LNCaP clone FGC (cell line): ENCODE measurements at places on chromosomes 13 and 19.

GRCh38 chr19:41352609-41353465 lies 885 bp downstream of the TGFB1 start:
- DNase-seq = no peak

GRCh38 chr13:52029569-52029968 lies 5.1 kb downstream of the UTP14C start:
- no peak for DNase-seq

DNA sequence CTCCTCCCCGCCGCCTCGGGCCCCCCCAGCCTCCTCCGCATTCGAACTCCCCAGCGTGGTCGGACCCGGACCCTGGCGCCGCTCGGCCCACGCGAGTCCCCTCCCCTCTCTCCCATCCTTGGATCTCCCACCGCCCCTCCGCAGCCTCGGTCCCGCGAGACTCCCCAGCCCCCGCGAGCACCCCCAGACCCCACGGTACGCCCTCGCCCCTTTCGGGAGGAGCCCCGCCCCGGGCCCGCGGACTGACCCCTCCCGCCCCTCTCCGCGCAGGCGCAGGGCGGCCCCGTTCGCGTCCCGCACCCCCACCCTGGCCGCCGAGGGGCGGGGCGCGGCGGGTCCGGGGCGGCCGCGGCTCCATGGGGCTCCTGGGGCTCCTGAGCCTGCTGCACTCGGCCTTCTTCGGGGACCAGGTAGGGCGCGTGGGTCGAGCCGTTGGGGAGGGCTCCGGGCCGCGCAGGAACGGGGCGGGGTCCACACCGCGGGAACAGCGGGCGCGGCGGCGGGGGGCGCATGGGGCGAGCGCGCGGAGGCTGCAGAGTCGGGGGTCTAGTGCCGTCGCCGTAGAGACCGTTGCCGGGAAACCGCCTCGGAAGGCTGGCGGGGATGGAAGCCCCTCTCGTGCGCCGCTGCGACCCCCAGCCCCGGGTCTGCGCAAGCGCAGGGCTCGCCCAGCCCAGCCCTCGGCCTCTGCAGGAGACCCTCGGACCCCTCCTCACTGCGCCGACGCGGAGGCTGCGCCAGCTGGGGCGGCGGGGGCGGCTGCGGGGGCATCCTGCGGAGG lies 3.8 kb upstream of the APC2 start:
- no peak for DNase-seq

DNA sequence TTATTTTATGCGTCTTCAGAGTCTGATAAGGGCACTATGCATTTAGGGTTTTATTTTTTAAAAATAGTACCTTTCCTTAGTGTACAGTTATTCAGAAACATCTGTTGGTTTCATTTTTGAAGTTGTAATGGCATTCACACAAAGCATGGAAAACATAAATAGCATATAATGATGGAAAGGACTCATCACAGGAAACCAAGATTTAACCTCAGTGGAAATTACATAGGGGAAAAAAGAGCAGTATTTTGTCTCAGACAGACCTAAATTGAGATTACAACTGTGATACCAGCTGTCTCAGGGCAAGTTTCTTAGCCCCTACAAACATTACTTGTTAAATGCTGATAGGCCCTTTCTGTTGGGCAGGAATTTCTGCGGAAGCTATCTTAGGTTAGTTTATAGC lies 57.2 kb downstream of the NHLRC3 start:
- no peak for DNase-seq

DNA sequence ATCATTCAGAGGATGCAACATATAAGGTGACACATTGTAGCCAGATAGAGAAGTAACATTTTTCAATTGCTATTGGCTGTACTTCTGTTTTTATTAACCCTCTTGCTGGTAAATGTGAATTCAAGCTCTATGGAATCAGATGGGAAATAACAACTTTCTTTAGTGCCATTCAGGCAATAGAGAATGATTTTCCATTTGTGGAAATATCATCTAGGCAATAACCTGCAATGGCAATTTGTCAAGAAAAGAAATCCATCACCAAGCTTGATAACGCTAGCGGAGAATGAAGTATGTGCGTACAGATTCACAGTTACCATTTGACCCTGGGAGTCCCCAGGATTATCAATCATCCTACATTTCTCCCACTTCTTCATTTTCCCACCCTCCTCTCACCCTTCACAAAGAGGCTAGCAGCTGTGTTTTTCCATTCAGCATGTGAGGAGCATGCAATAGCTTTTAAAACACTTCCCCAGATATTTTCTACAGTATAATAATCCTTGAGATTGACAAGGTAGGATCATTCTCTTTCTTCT lies 569.7 kb upstream of the KLF12 start:
- DNase-seq = no peak

DNA sequence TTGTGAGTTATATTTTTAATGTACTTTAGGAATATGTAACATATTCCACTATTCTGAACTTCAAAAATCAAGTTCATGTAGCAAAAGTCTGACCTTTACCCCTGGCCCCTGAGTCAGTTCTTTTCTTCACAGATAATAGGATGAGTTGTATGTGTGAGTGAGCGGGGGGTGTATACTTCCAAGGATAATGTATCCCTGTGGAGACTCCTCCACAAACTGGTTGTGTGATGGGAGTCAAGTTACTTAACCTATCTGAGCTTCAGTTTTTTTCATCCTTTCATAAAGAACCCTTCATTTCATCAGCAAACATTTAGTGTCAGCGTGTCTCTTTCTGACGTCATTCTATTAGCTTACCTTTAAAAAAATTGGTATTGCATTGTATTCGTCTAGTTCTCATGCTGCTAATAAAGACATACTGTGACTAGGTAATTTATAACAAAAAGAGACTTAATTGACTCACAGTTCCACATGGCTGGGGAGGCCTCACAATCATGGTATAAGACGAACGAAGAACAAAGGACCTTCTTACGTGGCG lies 288.1 kb upstream of the GPC6 start:
- no peak for DNase-seq

GRCh38 chr19:34853369-34853768 lies 73.3 kb upstream of the ZNF30 start:
- DNase-seq = no peak

DNA sequence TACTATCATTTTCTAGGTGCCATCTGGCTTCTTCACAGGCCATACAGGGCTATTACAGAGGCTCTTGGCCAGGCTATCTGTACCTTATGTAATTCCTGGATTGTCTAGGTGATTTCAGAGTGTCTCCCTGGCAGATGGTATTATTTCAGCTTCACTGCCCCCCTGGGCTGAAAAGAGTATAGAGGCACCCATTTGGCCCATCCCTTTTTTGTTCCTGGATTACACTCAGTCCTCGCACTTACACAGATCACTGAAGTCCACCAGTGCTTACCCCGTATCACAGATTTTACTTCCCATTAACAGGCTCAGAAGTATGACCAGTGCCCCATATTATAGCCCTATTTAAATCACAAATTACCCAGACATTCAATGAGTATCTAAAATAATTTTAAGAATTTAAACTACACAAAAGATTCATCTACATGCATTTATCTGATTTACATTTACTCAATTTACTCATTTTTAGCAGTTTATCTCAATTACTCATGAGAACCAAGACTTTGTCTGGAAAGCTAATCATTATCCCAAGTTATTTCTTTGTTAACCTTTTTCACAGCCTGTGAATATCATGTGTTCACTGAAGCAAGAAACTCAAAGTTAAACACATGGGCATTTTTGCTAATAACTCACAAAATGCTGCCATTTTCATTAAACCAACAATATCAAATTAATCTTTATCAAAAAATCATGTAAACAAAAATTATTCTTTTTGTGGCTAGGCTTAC lies 121.0 kb downstream of the PCDH20 start:
- DNase-seq = no peak

GRCh38 chr13:102017248-102017647 lies 384.6 kb downstream of the FGF14 start:
- DNase-seq = no peak

DNA sequence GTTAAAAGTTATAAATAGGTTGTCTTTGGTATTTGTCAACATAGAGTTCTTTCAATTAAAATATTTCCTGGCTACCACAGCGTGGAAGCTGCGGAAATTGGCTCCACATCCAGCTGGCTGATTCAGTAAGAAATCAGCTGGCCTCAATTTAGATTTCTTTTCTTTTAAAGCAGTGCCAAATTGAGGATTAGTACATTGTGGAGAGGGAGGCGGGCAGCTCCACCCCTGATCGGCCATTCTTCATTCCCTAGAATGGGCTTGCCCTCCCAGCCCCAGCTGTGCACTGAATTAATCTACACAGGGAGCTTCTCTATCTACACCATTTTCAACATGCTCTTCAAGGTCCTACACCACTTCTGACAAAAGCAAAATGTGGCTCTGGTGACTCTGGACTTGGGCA lies 624.8 kb downstream of the DACH1 start:
- no peak for DNase-seq

GRCh38 chr13:76378767-76379166 lies 507.4 kb downstream of the KCTD12 start:
- DNase-seq = no peak

DNA sequence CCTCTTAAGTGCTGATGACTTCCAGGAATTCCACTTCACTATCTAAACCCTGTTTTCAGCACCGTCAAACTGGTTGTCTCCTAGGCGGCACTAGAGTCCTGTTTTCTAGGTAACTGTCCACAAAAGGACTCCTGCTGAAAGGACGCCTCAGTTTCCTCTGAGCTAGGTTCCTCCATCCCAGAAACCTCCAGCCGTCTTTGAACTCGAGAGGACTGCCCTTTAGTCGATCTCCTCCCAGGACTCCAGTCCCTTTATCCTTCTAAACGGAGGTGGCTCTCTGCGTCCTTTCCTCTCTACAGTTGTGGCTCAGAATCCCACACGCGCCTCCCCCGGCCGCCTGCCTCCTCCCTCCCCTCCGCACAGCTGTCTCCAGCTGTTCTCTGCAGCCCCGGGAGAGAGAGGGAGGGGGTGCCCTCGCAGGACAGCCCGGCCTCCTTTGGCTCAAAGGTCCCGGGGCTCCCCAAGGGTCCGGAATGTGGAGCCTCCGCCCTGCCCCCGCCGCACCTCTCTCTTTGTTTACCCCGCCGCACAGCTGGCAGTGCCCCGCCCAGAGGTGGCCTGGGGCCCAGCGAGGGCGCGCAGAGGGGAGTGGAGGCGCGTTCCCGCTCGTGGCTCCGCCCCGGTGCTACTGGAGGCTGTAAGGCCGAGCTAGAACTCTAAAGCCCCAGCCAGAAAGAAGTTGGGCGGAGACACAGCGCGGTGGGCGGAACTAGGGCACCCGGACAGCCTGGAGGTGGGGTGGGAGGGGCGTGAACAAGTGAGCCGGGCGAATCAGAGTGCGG lies 2.4 kb downstream of the LTBP4 start:
- peak; percentile 95 for DNase-seq

- no peak for DNase-seq
These were observed 45.0 kb downstream of the SLC15A1 start for GRCh38 chr13:98707281-98707999.

DNA sequence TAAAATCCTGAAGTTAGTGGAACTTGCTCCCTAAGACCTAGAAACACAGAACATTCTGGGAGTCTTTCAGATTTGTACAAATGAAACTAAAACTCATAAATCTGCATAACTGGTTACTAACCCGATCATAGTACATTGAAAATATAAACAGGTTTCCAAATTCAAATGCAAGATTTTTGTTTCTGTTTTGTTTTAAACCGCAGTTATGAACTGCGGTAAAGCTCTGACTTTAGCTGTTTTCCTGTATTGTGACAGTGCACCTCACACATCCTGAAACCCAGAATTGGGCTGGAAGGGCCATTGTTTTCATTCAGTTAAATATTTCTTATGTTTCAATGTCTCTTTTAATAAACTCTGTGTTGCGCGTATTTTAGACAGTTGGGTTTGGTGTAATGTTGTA lies 204.7 kb downstream of the SHISA2 start:
- no peak for DNase-seq

DNA sequence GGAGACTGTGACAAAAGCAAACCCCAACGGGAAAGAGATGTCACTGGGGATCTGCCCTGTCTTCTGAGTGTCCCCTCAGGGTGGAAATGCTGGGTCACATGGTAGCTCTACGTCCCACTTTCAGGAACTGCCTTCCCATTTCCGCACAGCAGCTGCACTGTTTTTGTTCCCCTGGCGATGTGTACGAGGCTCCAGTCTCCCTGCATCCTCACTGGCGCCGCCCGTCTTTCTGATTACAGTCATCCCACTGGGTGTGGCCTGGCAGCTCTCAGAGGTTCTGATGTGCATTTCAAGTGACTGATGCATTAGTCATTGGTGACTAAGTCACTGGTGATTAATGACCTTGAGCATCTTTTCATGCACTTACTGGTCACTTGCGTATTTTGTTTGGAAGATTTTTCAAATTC lies 21.2 kb downstream of the PCID2 start:
- DNase-seq = no peak

GRCh38 chr13:82176751-82177150 lies 1705.5 kb downstream of the SLITRK1 start:
- no peak for DNase-seq

DNA sequence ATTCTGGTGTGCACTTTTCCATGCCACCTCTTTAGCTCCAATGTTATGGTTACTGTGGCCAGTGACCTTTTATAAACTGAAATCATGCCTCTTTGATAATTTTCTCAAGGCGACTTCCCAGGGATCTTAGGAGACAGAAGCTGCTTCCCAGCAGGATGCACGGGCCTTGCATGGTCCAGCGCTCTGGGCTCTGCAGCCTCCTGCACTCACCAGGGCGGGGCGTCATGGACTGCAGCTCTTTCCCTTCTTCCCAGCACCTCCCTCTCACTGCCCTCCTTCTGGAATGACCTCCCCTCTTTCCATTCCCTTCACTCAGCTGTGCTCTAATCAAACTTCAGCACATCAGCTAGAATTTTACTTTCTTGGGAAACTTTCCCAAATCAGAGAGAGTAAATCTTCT lies 318.3 kb downstream of the IRS2 start:
- no peak for DNase-seq

- DNase-seq = no peak
These were observed 4.0 kb downstream of the ERF start for GRCh38 chr19:42250666-42251531.

DNA sequence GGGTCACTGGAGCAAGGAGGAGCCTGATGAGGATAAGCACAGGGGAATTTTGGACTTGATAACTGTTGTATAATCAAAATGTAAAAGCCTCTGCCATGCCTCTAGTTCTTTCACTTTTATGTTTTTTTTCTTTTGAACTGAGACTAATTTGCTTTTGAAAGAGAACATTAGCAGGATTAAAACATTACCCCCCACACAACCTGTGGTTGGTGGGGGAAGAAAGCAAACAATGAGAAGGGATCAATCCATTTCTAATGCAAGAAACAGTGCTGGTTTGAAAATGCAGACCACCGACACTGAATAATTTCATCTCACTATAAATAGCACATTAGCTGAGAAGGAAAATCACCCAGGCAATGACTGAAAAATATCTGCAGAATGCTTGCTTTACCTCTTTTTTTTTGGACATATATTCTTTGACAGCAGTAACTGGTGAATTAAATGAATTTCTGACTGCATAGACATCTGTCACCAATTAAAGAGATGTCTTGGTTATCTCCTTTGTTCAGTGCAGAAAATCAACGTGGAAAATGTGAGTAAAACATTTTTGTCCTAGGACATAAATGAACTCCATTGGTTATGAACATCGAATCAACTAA lies 48.6 kb upstream of the TRPC4 start:
- DNase-seq = no peak

GRCh38 chr13:71015021-71015420 lies 852.0 kb downstream of the DACH1 start:
- DNase-seq = no peak

GRCh38 chr13:46550822-46551221 lies 2.1 kb upstream of the LRCH1 start:
- no peak for DNase-seq
